RPMI7951 (cell line): ENCODE measurements at places on chromosomes 16 and 17. TPM values are rescaled to one million over a fixed set of nuclear protein-coding genes. Genes with fewer than 3 reads are reported as not detected.

DNA sequence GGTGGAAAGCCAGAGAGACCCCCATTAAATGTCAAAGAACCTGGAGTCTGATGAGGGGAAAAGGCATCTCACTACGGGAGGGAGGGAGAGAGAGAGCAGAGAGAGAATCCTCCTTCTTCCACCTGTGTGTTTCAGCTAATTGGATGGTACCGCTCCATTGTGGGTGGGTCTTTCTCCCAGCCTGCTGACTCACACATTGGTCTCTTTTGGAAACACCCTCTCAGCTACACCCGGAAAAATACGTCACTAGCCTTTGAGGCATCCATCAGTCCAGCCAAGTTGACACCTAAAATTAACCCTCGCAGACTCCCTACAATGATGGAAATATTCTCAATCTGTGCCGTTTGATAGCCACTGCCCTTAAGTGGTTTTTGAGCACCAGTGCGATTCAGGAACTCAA is 100.4 kb downstream of the ELAC2 start:
- DNase-seq = peak; percentile 64

GRCh38 chr16:87464691-87465300 is 28.0 kb downstream of the ZCCHC14 start:
- peak; percentile 96 for DNase-seq

PRSS8 gene
- total RNA-seq = not detected in 2 replicates

TBC1D3G gene
- not detected in 2 replicates for total RNA-seq

DNA sequence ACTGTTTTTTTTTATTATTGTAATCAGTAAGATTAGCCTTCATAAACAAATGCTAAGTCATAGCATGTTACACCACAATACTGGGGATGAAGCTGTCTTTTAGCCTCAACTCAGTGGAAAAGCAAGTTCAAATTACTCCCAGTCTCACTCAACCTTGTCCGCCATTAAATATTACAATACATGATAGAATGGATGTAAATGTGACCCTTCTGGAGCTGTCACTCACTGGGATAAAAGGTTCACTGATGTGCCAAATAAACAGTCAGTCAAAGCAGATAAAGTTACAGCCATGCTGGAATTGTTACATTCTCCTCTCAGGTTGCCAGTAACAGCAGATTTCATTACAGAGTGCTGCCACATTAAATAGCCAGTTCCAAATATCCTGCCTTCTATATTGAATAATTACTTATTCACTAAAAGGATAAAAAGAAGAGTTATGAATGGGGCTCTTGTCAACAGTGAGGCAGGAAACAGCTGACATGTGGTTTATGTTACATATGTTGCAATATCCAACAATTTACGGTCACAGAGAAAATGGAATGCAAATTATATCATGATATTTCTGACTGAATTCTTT is 53.4 kb downstream of the BRIP1 start:
- peak; percentile 42 for DNase-seq

DNA sequence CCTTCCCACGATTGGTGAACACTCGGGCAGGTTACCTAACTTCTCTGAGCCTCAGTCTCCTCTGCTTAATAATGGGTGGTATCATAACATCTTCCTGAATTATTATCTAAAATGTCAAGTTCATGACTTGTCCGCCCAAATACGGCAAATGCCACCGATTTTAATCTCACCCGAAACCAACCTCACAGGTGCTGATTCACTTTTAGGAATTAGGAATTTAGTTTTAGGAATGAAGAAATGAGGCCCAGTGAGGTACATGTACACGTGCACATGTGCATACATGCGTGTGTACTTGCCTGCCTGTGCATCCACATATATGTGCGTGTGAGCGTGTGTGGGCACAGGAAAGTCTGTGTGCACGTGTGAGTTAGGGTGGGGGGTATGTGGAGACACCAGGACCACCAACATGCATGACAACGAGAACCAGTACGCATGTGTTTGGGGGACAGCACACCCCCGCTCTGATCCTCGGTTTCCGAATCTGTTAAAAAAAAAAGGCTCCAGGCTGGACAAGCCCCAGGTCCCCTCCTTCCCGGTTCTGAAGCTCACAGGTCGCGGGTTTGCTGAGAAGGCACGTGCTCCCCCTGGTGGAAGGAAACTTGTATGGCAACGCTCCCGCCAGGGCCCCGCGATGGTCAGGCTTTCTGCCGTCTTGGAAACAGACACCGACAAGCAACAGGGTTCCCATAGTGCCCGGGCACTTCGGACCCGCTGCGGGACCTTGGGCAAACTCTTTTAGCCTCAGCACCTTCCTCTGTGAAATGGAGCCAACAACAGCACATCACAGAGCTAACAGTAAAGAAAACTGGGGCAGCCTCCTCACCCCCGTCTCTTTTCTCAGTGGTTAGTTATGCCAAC is 219.2 kb downstream of the RBFOX3 start:
- peak; percentile 46 for DNase-seq

TMEM204 gene
- total RNA-seq = not detected in 2 replicates

DNA sequence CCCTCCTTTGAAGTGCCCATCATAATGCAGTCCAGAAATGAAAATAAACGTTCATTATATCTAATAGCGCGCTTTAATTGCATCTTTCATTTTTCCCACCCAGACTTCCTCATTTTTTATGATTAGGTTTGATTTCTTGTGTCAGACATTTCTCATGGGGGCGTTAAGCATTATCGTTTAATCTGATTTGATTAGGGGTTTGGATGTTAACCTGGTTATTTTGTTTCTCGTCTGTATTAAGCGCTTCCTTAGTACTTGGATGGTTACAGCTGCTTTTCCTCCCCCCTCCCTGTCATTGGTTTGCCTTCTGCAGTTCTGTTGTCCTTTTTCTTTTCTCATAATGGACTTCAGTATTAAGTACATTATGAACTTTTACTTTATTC is 540 bp downstream of the MFSD11 start:
- no peak for DNase-seq

HBA2 gene
- total RNA-seq = not detected in 2 replicates
